ACHN (cell line): ENCODE measurements at places on chromosomes 11 and 22.
A peak's percentile ranks its signal among the peaks of the same experiment; 100 is the strongest.

DNA sequence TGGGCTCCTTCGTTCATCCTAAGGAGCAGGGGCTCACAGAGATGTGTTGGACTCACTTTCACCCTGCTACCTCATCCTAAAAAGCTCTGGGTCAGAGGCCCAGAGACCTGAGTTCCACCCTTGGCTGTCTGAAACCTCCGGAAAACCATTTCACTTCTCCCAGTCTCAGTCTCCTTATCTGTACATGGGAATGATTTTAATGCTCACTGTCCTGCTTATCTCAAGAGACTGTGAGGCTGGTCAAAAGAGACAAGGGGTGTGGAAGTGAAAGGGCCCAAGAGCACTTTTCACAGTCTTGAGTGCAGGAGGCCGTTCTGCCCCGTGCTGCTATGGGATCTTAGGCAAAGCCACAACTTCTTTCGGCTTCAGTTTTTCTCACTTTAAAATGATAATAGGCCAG, 13.2 kb upstream of the NPAS4 start:
- DNase-seq: no peak

GRCh38 chr11:11786234-11786633, 55.5 kb upstream of the USP47 start:
- no peak for DNase-seq

DNA sequence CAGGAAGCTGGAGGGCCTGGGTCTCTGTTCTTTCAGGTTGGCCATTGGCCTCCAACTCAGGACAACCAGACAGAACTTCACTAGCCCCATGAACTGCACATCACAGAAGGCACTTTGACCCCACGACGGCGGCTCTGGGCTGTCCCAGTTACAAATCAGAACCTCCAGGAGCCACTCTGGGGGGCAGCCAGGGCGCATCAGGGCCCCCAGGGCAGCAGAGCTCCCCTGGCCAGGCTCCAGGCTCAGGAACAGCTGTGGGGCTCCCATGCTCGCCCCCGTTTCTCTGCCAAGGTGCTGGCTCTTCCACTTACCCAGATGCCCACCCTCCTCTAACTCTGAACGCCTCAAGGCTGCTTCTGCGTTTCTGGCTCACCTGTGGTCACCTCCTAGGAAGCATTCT, 25.5 kb downstream of the TOLLIP start:
- DNase-seq: no peak

- DNase-seq: no peak
Observed at GRCh38 chr11:68870470-68870869, 28.8 kb upstream of the CPT1A start.

GRCh38 chr11:100981196-100981824, 148.3 kb downstream of the PGR start:
- no peak for DNase-seq

DNA sequence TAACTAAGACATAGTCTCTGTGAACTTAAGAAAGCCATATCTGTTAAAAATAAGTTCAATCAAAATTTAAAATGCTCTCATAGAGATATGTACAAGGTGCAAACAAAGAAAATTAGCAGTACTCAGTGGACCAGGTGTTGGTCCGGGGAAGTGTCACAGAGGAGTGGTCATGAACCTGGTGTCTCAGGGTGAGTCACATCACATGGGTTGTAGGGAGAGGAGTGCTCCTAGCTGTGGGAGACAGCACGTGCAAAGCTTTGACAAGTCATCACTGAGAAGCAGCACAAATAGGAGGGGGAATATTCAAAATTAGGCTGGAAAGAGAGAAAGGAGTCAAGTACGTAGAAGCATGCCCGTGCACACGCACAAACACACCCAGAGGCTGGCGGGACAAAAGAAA, 438.1 kb downstream of the NTM start:
- no peak for DNase-seq

- peak; percentile 95 for DNase-seq
Observed at GRCh38 chr11:19890308-19890707, 177.7 kb downstream of the NAV2 start.

DNA sequence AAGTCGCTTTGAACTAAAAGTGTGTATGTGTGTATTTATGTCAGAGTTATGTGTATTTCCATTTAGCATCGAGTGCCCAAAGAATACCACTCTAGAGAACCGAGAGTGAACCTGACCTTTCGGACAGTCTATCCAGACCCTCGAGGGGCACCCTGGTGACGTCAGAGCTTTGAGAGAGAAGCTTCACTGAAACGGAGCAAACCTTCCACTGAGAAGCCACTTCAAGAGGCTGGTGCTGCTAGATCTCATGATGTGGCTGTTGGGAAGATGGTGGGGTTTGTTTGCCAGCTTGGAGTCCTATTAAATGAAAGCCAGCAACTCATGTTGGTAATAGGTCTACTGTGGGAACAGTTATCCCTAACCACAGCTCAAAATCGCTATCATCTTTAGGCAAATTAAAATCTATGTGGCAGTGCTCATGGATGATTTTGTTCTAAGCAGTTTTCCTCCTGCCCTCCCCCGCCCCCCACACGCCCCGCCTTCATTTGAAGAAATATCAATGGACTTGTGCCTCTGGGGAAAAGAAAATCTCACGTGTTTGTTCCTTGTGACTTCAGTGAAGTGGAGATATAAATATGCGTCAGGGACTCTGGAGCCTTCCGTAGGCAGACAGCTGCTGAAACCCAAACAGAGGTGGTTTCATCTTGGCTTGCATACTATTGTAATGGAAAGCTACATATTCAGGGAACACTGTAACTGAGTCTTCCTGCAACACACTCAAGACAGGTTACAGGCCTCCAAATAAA, 22.4 kb upstream of the C11orf96 start:
- no peak for DNase-seq

DNA sequence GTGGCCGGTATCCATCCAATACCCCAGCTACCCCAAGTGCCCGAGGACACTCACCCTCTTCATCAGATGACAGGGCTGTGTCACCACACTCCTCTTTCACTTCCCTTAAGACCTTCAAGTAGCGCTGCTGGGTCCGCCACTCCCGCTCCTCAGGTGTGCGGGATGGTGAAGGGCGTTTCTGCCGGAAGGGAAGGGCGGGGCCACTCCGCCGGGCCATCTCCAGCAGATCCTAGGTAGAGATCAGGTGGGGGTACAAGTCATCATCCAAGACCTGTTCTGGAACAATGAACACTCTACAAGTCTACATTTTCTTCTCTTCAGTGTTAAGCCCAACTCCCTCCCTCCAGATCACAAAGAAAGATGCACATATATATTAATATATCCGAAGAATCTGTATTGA, 10.0 kb downstream of the NFRKB start:
- no peak for DNase-seq

DNA sequence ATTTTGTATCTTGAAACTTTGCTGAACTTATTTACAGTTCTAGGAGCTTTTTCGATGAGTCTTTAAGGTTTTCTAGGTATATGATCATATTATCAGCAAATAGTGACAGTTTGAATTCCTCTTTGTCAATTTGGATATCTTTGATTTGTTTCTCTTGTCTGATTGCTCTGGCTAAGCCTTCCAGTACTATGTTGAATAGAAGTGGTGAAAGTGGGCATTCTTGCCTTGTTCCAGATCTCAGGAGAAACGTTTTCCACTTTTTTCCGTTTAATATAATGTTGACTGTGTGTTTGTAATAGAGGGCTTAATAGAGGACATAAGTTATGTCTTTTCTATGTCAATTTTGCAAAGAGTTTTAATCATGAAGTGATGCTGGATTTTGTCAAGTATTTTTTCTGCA, 124.3 kb downstream of the ZNF280B start:
- DNase-seq: no peak

DNA sequence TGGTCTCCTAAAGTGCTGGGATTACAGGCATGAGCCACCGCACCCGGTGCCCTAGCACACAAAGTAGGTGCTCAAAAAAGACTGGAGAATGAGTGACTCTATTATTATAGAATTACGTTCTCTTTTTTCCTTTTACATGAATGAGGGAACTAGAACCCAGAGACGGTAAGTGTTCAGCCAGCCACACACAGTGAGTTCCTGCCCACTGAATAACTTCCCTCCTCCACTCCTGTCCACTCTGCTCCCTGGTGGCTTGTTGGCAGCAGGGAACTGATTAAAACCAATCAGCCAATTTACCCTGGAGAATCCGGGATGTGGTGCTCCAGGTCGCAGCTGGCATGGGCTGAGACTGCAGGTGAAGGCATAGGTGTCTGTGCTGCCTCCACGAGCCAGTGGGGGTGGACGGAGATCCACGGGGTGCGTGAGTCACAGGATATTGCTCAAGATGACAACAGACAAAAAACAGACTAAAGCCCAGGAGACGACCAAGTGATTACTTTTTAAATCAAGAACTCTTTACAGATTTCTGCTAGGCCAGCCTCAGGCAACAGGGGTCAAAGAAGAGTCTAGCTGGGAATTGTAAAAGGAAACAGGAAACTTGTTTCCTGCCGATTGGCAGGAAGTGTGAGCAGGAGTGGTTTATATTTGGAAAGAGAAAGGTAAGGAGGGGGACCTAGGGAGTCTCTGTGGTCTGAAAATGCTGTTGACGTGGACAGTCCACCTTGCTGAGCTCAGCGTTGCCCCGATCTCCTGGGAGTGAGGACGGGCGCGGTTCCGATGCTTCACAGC, 95.2 kb upstream of the TP53I11 start:
- peak; percentile 35 for DNase-seq

- DNase-seq: peak; percentile 57
Observed at GRCh38 chr11:34988294-34989255, 72.2 kb downstream of the PDHX start.

DNA sequence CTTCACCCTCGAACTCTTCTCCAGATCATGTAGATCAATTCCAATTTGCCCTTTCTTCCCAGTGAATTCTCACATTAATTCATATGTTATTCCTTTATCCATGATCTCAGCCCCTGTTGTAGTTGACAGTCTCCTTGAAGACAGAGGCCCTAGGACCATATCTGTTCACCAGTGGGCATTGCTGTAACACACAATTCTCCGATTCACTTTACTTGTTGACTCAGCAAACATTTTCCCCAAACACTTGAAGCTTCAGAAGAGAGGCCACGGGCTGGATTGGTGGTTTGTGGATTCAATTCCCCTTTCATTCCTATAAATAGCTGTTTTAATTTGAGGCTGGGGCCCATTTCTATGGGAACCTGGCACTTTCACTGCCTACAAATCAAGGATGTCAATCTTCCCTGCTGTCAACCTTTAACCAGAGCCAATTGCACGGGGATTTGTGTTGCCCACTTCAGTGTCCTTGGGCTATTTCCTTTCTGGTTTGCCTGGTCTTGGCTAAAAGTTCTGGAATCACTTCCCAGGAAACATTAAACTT, 393.0 kb upstream of the KIRREL3 start:
- no peak for DNase-seq

DNA sequence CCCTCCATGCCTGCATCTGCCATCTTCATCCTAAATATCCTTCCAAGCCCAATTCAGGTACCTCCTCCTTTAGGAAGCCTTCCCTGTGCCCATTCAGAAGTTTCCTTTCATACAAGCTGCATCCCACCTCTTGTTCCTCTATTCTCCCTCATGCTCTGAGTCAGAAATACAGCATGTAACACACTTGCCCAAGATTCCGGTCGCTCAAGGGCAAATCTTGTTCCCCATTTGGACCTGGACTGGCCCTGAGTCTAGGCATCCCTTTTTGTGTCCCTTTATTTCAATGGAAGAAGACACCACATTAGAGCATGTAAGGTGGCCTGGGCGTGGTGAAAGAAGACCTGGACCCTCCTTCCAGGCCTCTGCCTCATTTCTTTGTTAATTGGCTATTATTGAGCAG, 38.5 kb downstream of the RTL6 start:
- DNase-seq: no peak

DNA sequence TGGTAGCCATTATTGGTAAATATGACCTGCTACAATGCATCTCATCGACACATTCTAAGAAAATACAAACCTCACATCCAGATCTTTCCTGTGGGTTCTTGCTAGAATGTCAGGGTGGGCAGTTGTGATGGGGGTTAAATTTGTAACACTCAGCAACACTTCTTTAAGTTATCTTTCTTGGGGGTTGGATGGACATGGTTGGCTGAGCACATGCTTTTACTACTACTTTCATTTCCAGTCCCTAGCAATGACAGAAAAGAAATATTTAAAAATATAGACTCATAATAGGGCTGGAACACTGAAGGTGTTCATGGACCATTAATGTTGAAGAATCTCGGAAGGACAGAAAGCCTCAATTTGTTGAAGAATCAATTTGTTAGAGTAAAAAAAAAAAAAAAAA, 57.6 kb downstream of the APOL3 start:
- DNase-seq: no peak

DNA sequence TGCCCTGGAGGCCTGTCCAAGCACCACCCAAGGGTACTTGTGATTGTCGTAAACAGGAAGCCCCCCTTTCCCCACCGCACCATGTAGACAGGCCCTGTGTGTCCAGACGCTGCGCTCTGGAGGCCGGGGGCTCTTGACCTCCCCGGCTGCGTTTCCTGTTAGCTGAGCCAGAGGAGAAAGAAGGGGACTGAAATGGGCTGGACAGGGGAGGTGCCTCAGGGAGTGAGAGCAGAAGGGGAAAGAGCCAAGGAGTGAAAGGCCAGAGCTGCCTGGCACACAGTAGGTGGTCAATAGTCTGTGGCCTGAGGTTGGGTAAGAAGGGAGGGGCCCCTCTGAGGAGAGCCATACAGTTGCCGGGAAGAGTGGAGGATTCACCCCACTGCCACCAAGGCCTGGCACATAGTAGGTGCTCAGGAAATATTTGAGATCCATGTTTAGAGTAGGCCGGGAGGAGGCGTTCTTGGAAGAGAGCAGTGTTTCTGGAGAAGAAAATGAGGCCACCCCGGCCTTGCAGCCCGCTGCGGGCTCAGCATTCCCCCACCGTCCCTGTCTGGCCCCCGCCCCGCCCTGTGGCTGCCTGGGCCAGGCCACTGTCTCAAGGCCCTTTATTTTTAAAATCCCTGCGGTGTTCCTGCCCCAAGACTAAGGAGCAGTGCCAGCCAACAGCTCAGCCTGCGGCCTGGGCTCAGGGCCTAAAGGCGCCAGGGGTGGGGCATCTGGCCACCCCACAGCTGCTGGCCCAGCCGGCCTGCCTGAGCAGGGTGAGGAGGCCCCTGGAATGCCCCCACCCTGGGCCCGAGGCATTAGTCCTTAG, 13.6 kb upstream of the CDC42EP1 start:
- DNase-seq: no peak

DNA sequence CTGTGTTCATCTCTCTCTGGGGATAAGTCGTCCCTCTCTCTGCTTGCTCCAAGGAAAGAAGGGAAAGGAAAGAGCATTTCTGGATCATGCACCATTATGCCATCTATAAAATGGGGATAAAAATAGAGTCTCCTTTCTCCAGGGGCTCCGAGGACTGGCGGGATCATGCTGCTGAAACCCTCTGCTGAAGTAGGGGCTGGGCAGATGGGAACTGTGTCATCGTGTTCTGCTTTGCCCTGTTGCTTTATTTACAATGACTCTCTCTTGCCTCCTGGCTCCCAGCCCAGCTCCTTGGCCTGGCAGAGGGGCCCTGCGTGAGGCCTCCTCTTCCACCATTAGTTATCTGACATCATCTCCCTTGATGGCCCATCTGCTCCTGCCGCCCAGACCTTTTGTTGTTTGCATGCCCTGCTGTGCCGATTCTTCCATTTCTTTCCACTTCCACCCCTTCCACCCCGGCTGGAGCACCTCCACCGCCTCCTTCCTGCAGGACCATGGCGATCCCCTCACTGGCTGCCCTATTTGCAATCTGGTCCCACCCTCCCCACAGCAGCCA, 200.9 kb downstream of the MYO18B start:
- DNase-seq: no peak
